NCI-H1436 (cell line): ENCODE measurements at places on chromosomes 7 and 10.

DNA sequence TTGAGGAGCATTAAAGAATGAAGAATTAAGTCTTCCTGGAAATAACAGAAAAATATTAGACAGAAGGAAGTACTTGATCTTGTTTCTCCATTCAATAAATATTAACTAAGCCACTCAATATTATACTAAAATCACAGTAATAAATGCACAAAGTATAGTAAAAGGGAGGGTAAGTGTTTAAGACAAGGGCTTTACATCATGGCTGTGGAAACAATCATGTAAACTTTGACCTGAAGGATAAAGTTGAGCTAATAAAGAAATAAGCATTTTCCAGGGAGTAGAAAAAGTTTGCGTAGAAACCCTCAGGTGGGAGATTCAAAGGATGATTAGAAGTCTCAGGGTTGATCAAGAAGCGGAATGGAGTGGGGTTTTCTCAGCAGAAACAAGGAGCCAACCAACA, 78.2 kb downstream of the SEMA3C start:
- no peak for DNase-seq

DNA sequence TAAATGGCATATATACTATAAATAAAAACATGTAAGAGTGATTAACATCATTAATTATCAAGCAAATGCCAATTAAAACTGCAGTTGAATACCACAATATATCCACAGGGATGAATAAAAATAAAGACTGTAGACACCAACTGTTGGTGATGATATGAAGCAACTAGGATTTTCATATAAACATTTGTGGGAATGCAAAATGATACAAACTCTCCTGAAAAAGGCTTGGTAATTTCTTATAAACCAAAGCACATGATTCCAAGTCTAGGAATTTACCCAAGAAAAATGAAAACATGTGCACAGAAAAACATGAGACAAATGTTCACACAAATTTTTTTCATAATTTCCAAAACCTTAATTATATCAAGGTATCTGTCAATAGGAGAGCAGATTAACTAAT, 448.1 kb downstream of the ETV1 start:
- DNase-seq = no peak

DNA sequence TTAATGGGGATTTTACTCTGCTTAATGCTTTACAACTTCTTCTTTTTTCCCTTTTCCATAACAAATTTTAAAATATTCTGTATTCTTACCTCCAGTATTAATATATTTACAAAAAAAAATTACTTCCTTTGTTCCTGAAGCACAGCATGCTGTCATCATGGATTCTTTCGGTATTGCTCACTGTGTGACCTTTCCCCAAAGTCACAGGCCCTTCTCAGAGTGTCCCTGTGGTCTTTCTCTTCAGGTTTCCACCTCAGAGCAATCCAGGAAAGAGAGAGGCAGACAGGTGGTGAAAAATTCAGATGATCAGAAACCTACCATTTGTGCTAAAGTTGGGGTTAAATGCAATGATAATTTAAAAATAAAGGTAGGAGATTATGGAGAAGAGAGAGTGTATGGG, 13.0 kb downstream of the AOAH start:
- no peak for DNase-seq

GRCh38 chr7:156984174-156984891, 26.1 kb downstream of the MNX1 start:
- no peak for DNase-seq

DNA sequence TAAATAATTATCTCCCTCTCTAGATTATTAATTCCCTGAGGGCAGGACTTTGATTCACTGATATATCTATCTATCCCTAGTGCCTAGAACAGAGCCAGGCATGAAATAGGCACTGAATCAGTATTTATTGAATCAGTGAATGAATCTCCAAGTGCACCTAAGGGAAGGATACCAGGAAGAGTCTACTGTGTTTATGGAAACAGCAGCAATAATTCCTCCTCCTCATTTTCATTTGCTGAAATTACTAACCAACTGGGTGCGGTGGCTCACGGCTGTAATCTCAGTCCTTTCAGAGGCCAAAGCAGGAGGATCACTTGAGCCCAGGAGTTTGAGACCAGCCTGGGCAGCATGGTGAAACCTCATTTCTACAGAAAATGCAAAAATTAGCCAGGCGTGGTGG, 161.2 kb downstream of the TCF7L2 start:
- DNase-seq = no peak

DNA sequence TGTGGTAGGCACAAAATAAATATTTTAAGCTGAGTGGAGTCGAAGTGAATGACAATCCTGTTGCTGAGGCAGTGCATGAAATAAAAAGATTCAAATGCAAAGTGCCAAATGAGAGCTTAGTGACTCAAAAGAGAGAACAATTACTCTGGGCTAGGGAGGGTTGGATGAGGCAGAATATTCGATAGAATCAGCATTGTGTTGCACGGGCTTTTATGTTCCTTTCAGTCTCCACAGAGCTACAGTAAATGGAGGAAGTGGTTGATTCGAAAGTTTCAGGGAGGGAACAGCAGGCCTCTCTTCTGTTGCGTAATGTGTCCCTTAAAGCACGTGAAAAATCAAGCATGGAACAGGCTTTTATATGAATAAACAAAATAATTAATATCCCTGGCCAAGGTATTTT, 599.3 kb upstream of the CELF2 start:
- DNase-seq = no peak

DNA sequence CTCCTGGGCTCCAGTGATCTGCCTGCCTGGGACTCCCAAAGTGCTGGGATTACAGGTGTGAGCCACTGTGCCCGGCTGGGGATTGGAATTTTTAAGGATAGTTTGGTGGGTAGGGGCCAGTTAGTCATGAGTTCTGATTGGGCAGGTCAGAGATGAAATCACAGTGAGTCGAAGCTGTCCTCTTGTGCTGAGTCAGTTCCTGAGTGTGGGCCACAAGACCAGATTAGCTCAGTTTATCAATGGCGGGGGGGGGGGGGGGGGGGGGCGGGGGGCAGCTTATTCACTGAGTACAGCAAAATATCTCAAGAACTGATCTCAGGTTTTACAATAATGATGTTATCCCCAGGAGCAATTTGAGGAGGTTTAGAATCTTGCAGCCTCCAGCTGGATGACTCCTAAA, 11.6 kb upstream of the ERCC6 start:
- no peak for DNase-seq

- DNase-seq = no peak
These were observed 75.9 kb upstream of the NXPH1 start for GRCh38 chr7:8357536-8357935.

DNA sequence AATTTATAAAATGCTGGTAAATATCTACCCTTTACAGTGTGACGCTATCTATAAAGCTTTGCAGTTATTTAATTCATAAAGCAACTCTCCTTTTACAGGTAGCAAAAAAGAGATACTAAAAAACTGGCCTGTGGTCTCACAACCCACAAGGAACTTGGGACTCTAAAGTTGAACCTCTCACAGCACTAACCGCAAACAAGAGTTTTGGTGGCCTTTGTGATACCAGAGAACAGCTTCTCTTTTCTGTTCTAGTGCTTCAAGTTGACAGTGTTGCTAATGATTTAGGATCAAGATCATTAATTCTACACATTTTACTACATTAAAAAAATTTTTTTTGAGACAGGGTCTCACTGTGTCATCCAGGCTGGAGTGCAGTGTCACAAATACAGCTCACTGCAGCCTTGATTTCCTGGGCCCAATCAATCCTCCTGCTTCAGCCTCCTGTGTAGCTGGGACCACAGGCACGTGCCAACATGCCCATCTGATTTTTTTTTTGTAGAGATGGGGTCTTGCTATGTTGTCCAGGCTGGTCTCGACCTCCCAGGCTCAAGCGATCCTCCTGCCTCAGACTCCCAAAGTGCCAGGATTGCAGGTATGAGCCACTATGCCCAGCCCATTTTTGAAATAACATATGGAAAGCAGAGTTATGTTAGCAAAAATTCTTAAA, 56.0 kb upstream of the ST8SIA6 start:
- no peak for DNase-seq

- no peak for DNase-seq
These were observed 1.6 kb downstream of the GPR22 start for GRCh38 chr7:107471292-107472070.

GRCh38 chr10:127889605-127890195, 3.0 kb downstream of the CLRN3 start:
- no peak for DNase-seq

GRCh38 chr7:46853451-46853850, 728.5 kb downstream of the TNS3 start:
- no peak for DNase-seq

- no peak for DNase-seq
These were observed 82.6 kb upstream of the ARHGAP21 start for GRCh38 chr10:24806262-24806661.

DNA sequence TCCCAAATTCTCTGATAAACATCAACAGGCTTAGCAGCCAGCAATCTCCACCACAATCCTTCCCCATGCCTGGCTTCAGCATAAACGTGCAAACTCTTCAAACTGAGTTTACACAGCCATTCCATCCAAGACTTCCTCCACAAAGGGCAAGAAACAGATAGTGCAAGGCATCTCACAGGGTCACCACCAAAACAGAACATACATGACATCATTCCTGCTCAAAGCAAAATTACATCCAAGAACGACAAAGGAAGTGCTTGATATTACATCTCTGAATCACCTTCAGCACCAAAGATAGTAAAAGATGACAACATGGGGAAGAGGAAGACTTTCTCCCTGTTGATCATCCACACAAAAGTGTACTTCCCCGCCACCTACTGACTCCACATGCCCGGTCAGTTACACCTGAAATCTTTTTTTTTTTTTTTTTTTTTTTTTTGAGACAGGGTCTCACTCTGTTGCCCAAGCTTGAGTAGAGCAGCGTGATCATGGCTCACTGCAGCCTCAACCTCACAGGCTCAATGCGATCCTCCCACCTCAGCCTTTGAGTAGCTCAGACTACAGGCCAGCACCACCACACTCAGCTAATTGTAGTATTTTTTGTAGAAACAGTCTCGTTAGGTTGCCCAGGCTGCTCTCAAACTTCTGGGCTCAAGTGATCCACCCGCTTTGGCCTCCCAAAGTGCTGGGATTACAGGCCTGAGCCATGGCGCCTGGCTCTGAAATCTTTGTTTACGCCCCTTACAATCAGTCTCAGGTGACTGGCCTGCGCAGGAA, 127.5 kb downstream of the PARD3 start:
- DNase-seq = no peak

DNA sequence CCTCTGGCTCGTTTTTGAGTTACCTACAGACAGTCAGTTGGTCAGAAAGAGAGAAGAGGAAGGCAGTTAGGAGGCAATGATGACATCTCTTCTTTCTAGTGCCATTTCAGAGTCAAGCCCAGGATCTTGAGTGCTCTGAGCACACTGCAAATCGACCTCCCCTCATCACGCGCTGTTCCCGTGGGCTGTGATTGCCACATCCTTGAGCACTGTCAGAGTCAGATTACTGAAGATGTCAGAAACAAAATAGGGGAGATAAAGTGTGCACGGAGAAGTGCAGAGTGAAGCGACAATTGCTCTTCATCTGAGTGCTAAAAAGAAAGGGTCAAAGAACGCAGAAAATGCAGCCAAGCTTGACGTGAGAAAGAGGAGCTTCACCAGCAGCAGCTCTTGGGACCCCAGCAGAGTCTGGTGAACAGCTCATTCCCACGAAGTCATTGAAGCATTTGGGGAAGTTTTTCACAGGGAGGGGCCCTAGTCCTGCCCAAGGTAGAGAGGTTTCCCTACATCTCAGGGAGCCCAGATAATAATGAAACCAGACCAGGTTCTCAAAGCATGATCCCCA, 661.7 kb upstream of the AUTS2 start:
- DNase-seq = no peak

DNA sequence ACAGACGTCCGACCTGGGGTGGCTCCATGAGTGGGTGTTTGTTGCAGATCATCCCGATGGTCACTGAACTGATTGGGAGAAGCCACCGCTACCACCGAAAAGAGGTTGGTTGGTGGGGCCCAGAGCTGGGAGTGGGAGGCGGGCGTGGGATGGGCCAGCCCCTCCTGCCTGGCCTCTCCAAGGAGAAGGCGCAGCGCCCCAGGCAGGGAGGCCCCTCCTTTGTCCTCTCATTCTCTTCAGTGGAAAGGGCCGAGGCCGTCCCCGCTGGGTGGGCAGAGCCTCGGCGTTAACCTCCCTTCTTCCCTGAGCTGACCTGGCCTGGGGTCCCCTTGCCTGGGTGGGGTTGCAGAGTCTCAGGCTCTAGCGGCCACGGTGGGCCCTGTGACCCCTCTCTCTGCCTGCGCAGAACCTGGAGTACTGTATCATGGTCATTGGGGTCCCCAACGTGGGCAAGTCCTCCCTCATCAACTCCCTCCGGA, 5.2 kb downstream of the MTG1 start:
- no peak for DNase-seq
